Dermis lymphatic vessel endothelial cell (primary cell): ENCODE measurements at places on chromosomes 11 and 22. TPM values are rescaled to one million over a fixed set of nuclear protein-coding genes. Genes with fewer than 3 reads are reported as not detected.

The DUSP8 gene
- 0.17 and 0.54 TPM in 2 replicates for total RNA-seq

The OR51Q1 gene
- total RNA-seq: not detected in 2 replicates

The DTX4 gene
- total RNA-seq: 12.5 and 27.1 TPM in 2 replicates

The TSPAN32 gene
- not detected in 2 replicates for total RNA-seq

The IGLL1 gene
- not detected in 2 replicates for total RNA-seq

The FJX1 gene
- 25.7 and 26.1 TPM in 2 replicates for total RNA-seq

The ANO9 gene
- total RNA-seq: 0.69 and 0.76 TPM in 2 replicates

The OR8D1 gene
- total RNA-seq: not detected in 2 replicates

The MUC5AC gene
- total RNA-seq: not detected in 2 replicates

The SLC22A9 gene
- not detected in 2 replicates for total RNA-seq

The SOX6 gene
- total RNA-seq: under 0.01 TPM in 2 replicates

The BARX2 gene
- total RNA-seq: not detected in 2 replicates

The MYO18B gene
- not detected in 2 replicates for total RNA-seq

The PNPLA3 gene
- total RNA-seq: 0.26 and 0.33 TPM in 2 replicates

The SPINDOC gene
- 7.3 and 9.2 TPM in 2 replicates for total RNA-seq

The PHRF1 gene
- total RNA-seq: 17.6 and 19.3 TPM in 2 replicates

The CCDC179 gene
- total RNA-seq: not detected in 2 replicates

The GLYATL1 gene
- total RNA-seq: not detected in 2 replicates

The SLC1A2 gene
- not detected in 2 replicates for total RNA-seq

The OR4A16 gene
- not detected in 2 replicates for total RNA-seq

The MUC2 gene
- total RNA-seq: not detected in 2 replicates

The CD3E gene
- total RNA-seq: not detected in 2 replicates

The LMNTD2 gene
- 1.5 and 1.7 TPM in 2 replicates for total RNA-seq

The OMP gene
- total RNA-seq: not detected in 2 replicates

The NTM gene
- total RNA-seq: 0.54 TPM in 1 of 2 replicates, not detected in the other

The PKDREJ gene
- total RNA-seq: under 0.01 TPM in 1 of 2 replicates, not detected in the other

The SPDYC gene
- not detected in 2 replicates for total RNA-seq

The CEP126 gene
- total RNA-seq: 0.43 and 2.1 TPM in 2 replicates

The ANGPTL5 gene
- total RNA-seq: 0.17 TPM in 1 of 2 replicates, not detected in the other

The CCDC81 gene
- under 0.01 and 0.09 TPM in 2 replicates for total RNA-seq

The CTR9 gene
- total RNA-seq: 36.0 and 46.1 TPM in 2 replicates

The SAMM50 gene
- 37.7 and 43.3 TPM in 2 replicates for total RNA-seq

The RASSF10 gene
- total RNA-seq: 4.6 and 13.4 TPM in 2 replicates

The RFPL1 gene
- total RNA-seq: under 0.01 and 0.09 TPM in 2 replicates

The ELMOD1 gene
- 1.1 and 2.0 TPM in 2 replicates for total RNA-seq

The ABCG4 gene
- under 0.01 TPM in 2 replicates for total RNA-seq

The TCN1 gene
- total RNA-seq: under 0.01 TPM in 1 of 2 replicates, not detected in the other

The LARGE1 gene
- total RNA-seq: 3.7 and 4.0 TPM in 2 replicates

The TEX12 gene
- total RNA-seq: 0.17 TPM in 1 of 2 replicates, not detected in the other

The ARHGAP8 gene
- 0.09 TPM in 1 of 2 replicates, not detected in the other for total RNA-seq

The SHISAL1 gene
- total RNA-seq: under 0.01 TPM in 2 replicates

The TYR gene
- total RNA-seq: not detected in 2 replicates

The SUN2 gene
- total RNA-seq: 106 and 114 TPM in 2 replicates

The ENTHD1 gene
- not detected in 2 replicates for total RNA-seq

The OR4D10 gene
- not detected in 2 replicates for total RNA-seq

The RTN4RL2 gene
- 0.11 TPM in 1 of 2 replicates, not detected in the other for total RNA-seq
